ENCODE measurements at places on chromosomes 16 and 17. TPM values are rescaled to one million over a fixed set of nuclear protein-coding genes. Genes with fewer than 3 reads are reported as not detected.

GRCh38 chr17:59470624-59471297 is 94.6 kb upstream of the DHX40 start:
- DNase-seq, result no peak
- H3K36me3 ChIP-seq, result no peaks in the 10 kb centered on the region
- no peak overlapping the region for H3K4me3 ChIP-seq
- H3K27me3 ChIP-seq, result no peaks in the 10 kb centered on the region

AOC2 gene
- total RNA-seq, result 1.3 TPM

- H3K4me3 ChIP-seq, result no peak overlapping the region
- no peaks in the 10 kb centered on the region for H3K4me1 ChIP-seq
- no peaks in the 10 kb centered on the region for H3K36me3 ChIP-seq
- no peaks in the 10 kb centered on the region for H3K27me3 ChIP-seq
- DNase-seq, result no peak
- no peak overlapping the region for H3K27ac ChIP-seq
Measured at GRCh38 chr17:67742025-67742424, 24.3 kb downstream of the NOL11 start.

- no peaks in the 10 kb centered on the region for H3K4me1 ChIP-seq
- H3K4me3 ChIP-seq, result no peak overlapping the region
- no peak overlapping the region for H3K27ac ChIP-seq
- DNase-seq, result no peak
- H3K27me3 ChIP-seq, result no peaks in the 10 kb centered on the region
Measured at GRCh38 chr16:69555437-69555836, 10.3 kb upstream of the NFAT5 start.
